ENCODE measurements at places on chromosomes 16 and 17.

GRCh38 chr17:40070709-40071312 lies 8.0 kb downstream of the THRA start:
- no peak for DNase-seq

DNA sequence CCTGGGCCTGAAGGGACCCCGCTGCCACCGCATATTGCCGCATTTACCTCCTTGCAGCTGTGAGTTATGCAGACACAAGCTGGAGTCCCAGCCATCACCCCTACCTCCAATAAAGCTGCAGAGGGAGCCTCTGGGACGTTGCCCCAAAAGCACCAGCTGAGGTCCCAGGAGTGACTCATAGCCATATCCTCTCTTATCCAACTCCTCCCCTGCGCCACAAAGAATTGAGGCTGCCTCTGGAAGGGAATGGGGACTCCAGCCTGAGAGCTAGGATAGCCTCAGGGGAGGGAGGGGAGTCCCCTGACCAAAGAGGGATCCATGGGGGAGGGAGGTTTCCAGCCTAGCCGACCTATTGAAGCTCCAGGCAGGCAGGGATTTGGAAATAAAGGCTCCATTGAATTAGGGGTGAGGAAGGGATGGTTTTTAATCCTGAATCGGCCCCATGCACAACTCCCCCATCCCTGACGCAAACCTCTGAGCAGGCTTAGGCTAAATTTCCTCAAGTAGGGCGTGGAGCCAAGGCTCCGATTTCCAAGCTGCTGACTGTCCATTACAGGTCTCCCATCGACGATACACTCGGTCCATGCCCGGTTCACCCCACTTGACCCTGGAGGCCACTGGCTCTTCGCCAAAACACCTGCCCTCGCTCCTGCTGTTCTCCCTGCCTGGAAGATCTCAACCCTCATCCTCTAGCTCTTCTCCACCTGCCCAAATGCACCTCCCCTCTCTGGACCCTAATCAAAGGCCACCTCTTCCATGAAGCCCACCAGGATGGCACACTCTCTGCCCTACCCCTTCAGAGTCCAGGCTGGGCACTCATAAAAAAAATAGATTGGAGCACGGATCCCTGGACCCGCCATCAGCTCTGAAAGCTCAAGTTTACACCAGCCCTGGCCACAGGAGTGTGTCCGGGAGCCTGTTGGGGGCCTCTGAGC lies 27.5 kb downstream of the PIMREG start:
- no peak for DNase-seq

GRCh38 chr16:47567321-47567720 lies 106.2 kb downstream of the PHKB start:
- no peak for DNase-seq

GRCh38 chr16:31333686-31334649 lies 21.0 kb upstream of the ITGAX start:
- no peak for DNase-seq

- DNase-seq = no peak
Observed at GRCh38 chr16:4433914-4434787, 8.5 kb downstream of the DNAJA3 start.

DNA sequence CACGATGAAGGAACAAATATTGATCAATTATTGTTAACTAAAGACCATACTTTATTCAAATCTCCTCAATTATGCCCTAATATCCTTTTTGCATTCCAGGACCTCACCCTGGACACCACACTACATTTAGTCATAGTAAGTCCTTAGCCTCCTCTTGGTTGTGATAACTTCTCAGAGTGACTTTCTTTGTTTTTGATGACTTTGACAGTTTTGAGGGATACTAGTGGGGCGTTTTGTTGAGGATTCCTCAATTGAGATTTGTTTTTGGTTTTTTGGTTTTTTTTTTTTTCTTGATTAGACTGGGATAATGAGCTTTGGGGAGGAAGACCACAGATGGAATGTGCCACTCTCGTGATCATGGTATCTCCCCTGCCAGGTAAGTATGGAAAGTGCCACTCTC lies 105.5 kb downstream of the SOX9 start:
- no peak for DNase-seq
